ENCODE measurements at places on chromosomes 13 and 19.

DNA sequence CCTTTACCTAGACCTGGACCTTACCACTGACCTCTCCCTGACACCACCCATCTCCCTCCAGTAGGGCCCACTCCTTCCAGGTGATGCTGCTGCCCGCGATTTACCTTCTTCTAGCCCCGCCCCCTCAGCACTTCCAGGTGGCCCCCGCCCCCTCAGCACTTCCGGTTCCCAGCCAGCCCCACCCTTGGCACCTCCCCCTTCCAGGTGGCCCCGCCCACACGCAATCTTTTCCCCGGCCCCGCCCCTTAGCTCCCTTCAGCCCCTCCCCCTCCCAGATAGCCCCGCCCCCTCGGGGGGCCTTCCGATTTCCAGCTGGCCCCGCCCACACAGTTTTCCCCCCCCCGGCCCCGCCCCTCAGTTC is 586 bp downstream of the LIG1 start:
- H3K4me3 ChIP-seq: peak overlapping the region; percentile 83
- peaks cover 30% of the 10 kb centered on the region for H3K36me3 ChIP-seq
- H3K27ac ChIP-seq: peak overlapping the region; percentile 59
- H3K4me1 ChIP-seq: no peaks in the 10 kb centered on the region
- ATAC-seq: peak; percentile 4
- no peaks in the 10 kb centered on the region for H3K27me3 ChIP-seq

- H3K27me3 ChIP-seq: no peaks in the 10 kb centered on the region
- no peaks in the 10 kb centered on the region for H3K36me3 ChIP-seq
- no peak overlapping the region for H3K27ac ChIP-seq
- H3K4me1 ChIP-seq: no peaks in the 10 kb centered on the region
These were observed 2.0 kb downstream of the CAPN12 start for GRCh38 chr19:38742296-38742695.

GRCh38 chr13:113465300-113465699 is 12.0 kb upstream of the ADPRHL1 start:
- H3K4me3 ChIP-seq: no peak overlapping the region
- H3K36me3 ChIP-seq: peaks cover 60% of the 10 kb centered on the region
- ATAC-seq: no peak
- H3K4me1 ChIP-seq: no peaks in the 10 kb centered on the region

- no peaks in the 10 kb centered on the region for H3K36me3 ChIP-seq
- H3K4me3 ChIP-seq: no peak overlapping the region
- H3K27me3 ChIP-seq: no peaks in the 10 kb centered on the region
- ATAC-seq: no peak
- no peaks in the 10 kb centered on the region for H3K4me1 ChIP-seq
These were observed 92.6 kb upstream of the TM9SF2 start for GRCh38 chr13:99408703-99409000.

GRCh38 chr13:21015284-21015683 is 46.1 kb downstream of the LATS2 start:
- no peak overlapping the region for H3K27ac ChIP-seq
- H3K36me3 ChIP-seq: no peaks in the 10 kb centered on the region
- peaks cover 98% of the 10 kb centered on the region for H3K4me1 ChIP-seq
- no peak overlapping the region for H3K4me3 ChIP-seq

GRCh38 chr13:33206425-33206824 is 79.1 kb downstream of the STARD13 start:
- H3K36me3 ChIP-seq: no peaks in the 10 kb centered on the region
- H3K27me3 ChIP-seq: no peaks in the 10 kb centered on the region
- H3K4me3 ChIP-seq: no peak overlapping the region
- H3K4me1 ChIP-seq: peaks cover 29% of the 10 kb centered on the region

- H3K4me1 ChIP-seq: no peaks in the 10 kb centered on the region
- no peak for ATAC-seq
- no peaks in the 10 kb centered on the region for H3K27me3 ChIP-seq
These were observed 19.5 kb downstream of the COMP start for GRCh38 chr19:18771328-18772242.

DNA sequence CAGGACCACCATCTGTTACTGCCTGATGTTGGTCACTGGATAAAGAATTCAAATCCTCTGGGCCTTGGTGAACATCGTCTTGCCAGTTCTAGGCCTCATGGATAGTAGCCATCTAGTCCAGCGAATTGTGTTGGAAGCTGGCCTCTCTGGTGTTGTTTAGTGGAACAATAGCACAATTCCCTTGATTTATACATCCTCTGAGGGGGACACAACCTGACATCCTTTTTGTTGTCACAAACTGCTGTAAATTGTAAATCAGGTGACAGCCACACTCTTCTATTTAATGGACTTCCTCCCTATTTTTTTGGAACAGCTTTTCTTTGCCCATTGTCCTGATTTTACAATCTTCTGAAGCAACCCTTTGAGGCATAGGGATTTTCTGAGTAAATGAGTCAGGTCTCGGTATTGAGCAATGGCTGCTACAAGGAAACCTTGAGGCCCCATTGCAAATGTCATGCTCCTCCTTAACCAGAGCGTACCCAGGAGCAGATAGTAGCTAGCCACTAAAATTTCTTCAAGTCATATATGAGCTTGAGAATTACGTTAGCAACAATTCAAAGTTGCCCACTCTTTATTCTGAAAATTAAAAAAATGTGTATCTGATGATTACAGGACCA is 263.3 kb downstream of the COG6 start:
- H3K36me3 ChIP-seq: no peaks in the 10 kb centered on the region
- H3K4me1 ChIP-seq: no peaks in the 10 kb centered on the region
- no peak for ATAC-seq
- H3K27me3 ChIP-seq: no peaks in the 10 kb centered on the region
- H3K27ac ChIP-seq: no peak overlapping the region

DNA sequence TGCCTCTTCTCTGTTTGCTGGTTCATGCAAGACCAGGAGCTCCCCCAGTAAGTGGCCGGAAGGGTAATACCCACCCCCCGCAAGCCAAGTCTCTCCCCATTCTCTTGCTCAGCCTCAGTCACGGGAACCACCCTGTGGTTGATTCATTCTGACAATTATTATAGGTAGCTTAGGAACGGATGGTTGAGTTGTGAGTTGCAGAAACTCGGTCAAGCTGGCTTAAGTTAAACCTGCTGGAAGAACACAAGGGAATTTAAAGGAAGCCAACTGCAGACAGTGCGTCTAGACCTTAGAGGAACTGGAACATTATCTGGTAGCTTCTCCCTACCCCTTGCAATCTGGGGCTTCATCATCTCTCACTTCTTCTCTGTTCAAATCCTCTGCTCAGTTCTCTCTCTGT is 8.9 kb downstream of the FPR1 start:
- no peak overlapping the region for H3K4me3 ChIP-seq
- no peaks in the 10 kb centered on the region for H3K4me1 ChIP-seq
- no peaks in the 10 kb centered on the region for H3K36me3 ChIP-seq
- H3K27me3 ChIP-seq: peaks cover 49% of the 10 kb centered on the region

- H3K4me3 ChIP-seq: no peak overlapping the region
- peak overlapping the region; percentile 69 for H3K27ac ChIP-seq
- ATAC-seq: peak; percentile 78
- H3K4me1 ChIP-seq: no peaks in the 10 kb centered on the region
These were observed 42.6 kb downstream of the CRTC1 start for GRCh38 chr19:18725841-18726770.

GRCh38 chr19:792306-792885 is 4.9 kb upstream of the PTBP1 start:
- H3K4me3 ChIP-seq: no peak overlapping the region
- peak overlapping the region; percentile 50 for H3K27ac ChIP-seq
- ATAC-seq: no peak

DNA sequence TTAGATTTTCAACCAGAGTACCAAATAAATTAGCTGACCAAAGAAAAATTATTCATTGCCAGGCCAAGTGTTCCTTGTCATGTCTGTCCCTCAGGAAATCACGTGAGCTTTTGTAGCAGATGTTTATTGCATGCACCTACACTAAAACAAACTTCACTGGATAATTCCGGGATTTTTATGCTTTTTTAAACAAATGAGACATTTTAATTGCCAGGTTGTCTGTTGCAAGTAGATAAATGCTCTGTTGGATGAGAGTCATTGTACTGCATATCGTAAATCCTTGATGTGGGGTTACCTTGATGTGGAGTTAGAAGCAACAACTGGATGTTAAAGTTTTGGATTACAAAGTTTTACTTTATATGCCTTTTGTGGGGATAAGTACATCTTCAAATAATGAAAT is 1187.7 kb upstream of the PCDH9 start:
- no peaks in the 10 kb centered on the region for H3K4me1 ChIP-seq
- no peaks in the 10 kb centered on the region for H3K27me3 ChIP-seq
- no peak overlapping the region for H3K27ac ChIP-seq
